ENCODE measurements at places on chromosomes 4 and X.

- no peak for DNase-seq
Observed at GRCh38 chr4:145847764-145848163, 90.9 kb downstream of the ZNF827 start.

DNA sequence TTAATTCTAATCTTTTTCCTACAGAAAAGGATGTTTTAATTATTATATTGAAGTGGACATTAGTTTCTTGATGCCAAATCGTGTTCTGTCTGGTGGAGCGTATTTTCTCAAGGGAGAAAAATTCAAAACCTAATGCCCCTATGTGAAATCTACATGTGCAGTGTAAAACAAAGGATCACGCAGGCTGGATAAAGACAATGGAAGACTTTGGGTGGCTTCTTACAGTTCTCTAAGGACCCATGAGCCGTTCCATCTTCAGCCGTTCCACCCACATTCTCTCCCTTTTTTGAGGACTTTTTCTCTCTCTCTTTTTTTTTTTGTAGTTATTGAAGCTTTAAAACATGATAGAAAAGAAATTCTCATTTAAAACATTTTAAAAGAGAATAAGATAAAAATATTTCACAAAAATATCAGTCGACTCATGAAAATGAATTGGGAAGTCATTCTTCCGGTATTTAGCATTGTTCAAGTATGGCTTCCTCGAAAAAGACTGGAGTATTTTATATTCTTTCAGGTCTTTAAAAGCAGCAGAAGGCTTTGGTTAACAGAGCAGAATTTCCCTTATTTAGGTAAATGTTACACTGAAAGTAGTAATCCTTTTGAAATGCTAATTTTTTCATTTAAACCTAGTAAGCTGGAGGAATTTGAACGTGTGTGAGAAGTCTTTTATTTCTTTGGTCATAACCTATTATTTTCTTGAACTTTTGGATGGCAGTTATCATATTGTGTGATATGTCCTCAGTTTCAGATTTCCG lies 11.0 kb downstream of the TENM3 start:
- DNase-seq, result no peak

- DNase-seq, result no peak
Observed at GRCh38 chr4:176380352-176381157, 60.8 kb downstream of the SPCS3 start.

DNA sequence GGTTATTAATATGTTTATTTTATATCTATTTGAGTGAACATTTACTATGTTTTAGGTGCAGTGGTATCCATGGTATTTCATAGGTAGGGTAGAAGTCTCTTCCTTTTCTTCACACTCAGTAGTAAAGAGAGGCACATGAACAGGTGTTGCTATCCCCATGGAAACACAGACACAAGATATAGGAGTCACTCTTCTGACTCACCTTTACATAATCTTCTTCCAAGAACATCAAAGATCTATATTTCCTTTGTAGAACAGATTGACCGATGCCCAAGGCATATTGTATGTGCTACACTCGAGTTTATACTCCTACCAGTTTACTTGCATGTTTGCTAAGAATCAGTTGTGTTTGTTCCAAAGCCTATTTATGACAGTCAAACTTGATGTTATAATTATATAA lies 1997.4 kb downstream of the C4orf33 start:
- DNase-seq, result no peak

DNA sequence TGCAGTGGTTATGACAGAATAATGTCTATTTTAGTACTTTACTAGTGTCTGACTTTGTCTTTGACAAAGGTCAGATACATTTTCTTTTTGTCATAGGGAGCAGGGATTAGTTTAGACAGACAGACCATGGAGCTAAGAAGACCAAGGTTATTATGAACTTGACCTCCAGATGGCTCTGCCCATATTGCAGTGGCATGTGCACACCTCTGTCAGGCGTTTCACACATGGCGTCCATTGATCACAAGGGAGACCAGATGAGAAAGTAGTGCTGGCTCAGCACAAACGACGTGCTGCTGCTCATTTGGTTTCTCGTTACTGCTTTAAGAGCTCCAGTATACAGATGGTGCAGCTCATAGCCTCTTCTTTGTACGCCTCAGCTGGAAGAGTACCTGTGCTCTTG lies 56.3 kb upstream of the HPSE start:
- no peak for DNase-seq

DNA sequence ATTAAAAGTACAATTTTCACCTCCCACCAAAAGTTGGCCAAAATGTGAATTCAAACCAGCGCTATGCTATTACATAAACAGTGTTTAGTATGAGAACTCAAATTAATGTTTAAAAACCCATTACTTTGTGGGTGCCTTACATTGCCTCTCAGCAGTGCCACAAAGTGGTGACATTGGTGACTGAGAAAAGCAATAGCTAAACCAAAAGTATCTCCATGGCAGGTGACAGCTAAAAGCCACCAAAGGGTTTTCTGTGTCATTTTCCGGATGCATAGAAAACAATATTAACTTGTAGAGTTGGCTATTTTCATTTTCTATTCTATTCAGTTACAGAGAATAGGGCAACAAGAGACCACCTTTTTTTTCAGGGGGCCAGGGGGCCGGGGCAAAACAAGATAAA lies 261.2 kb downstream of the MAPK10 start:
- no peak for DNase-seq

DNA sequence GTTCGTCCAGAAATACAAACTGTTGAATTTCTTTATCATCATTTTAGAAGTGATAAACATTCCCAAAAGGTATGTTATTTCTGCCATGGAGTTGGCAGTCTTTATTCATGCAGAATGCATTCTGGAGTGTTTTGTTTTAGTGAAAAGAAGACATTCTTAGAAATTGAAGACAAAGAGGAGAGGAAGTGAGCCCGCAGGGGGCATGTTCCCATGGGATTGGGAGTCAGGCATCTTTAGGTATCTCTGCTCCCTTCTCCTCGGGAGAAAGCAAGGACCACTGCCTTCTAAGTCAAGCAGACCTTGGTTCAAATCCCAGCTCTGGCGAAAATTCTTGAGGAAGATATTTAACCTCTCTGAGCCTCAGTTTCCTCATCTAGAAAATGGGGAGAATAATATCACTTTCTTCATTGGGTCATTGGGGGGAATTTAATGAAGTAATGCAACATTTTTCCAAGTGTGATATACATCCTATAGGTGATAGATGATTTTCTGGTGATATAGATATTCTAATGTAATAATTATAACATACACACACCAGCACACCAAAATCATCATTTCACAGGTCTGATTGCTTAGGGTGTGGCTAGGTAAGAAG lies 26.5 kb upstream of the CHRNA9 start:
- no peak for DNase-seq

GRCh38 chrX:38887222-38887621 lies 86.0 kb downstream of the MID1IP1 start:
- no peak for DNase-seq

DNA sequence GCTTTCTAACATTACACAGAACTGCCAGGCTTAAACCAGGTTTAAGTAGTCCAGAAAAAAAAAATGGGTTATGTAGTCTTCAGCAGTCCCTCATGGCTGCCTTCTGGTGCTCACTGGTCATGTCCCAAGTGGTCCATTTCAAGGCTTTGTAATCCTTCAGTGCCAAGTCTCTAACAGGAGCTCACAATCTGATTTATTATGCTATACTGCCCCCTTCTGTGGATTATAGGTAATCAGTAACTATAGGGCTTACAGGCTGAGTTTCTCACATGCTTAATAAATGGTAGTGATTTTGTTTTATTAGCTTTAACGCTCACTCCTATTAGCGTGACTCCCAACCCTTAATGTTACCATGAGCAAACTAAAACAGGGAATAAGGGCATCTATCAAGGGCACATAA lies 92.5 kb upstream of the EDA2R start:
- no peak for DNase-seq

- DNase-seq, result no peak
Observed at GRCh38 chrX:133590703-133591505, 175.6 kb upstream of the GPC4 start.

- DNase-seq, result no peak
Observed at GRCh38 chr4:25421816-25422525, 44.9 kb downstream of the ANAPC4 start.

DNA sequence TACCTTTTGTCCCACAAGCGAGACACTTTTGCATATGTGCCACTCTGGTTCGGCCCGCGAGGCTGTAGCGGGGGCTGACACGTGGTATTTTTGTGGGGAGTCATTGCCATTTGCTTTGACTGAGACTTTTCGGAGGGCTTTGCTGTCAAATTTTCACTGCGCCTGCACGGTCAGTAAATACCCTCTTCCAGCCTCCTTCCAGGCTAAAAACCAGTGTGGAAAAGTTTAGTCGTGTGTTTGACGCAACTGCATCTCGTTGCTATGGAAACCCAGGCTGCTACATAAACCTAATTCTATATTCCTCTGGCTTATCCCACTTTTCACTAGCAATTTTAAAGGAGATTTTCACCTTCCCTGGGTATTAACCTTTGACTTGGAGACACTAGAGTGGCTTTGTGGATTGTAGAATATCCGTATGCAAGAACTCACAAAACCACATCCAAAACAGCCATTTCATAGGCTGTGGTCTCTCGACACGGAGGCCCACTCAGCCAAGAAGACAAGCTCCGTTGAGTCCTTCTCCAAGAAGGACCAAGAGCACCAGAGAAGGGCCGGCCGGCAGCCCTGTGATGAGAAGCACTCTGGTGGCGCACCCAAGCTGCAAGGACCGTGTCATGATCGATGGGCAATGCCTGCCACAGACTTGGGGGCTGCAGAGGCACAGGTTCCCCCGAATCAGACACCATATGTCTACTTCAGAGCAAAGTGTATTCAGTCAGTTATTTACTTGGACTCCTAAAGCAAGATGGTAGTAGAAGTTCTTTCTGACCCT lies 38.4 kb upstream of the ENPP6 start:
- no peak for DNase-seq

DNA sequence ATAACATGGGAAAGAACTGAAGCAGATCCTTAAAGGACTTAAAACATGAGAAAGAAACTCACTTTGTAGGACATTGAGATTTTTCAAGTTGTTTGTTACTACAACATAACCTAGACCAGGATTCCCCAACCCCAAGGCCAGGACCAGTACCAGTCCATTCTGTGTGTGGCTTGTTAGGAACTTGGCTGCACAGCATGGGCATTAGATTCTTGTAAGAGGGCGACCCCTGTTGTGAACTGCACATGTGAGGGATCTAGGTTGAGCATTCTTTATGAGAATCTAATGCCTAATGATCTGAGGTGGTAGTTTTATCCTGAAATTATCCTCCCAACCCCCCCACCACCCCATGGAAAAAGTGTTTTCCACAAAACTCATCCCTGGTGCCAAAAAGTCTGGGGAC lies 566.1 kb downstream of the KCTD8 start:
- no peak for DNase-seq

DNA sequence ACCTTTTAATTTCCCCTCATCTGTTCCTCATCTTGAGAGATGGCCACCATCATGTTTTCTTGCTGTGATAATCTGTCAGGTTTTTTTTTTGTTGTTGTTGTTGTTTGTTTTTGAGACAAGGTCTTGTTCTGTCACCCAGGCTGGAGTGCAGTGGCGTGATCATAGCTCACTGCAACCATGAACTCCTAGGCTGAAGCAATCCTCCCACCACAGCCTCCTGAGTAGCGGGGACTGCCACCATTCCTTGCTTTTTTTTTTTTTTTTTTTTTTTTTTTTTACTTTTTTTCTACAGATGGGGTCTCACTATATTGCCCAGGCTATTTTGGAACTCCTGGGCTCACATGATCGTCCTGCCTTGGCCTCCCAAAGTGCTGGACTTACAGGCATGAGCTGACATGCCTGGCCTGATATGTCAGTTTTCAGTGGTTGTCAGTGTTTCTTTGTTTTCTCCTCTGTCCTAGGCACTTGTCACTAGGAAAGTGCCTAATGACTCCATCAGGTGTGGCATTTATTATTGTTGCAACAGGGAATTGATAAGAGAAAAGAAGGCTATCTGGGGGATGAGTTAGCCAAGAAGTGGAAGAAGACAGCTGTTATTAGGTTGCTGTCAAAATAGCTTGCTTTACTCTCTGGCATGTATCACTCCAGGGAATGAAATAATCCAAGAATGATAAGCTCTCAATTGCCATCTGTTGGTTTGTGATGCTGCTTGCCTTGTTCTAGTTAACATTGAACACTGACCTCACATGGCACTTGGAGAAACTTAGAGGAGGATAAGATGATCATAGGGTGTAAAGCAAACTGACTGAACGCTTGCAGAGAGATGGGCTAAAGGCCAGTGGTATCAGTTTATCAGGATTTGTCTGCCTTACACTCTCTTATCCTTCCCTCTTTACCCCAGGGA lies 41.7 kb downstream of the TMEM164 start:
- DNase-seq, result no peak

DNA sequence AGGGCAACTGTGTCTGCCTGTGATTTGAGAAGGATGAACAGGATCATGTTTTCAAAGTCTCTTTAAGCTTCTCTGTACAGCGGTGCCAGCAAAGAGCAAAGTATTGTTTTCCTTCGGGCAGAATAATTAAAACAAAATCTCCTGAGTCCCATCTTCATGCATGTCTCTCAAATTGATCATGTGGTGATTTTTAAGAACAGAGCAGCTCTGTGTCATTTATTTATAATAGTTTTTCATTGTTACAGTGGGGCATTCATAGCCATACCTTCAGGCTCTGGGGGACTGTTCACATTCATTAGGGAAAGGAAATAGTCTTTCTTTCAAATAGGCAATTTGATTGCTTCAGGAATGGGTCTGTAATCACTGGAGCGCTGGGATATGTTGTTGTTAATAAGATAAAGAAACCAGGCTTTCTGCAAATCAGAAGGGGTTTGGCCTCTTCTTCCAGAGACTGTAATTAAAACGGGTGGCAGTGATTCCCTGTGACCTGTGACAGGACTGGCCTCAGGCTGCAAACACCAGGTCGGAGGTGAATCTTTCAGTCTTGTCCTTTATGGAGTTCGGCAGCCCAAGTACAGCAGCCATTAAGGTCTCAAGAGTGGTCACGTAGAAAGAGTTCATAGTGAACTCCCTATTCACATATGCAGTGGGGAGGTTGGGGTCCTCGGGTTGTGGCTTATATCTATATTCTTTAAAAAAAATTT lies 29.3 kb upstream of the CBR4 start:
- DNase-seq, result no peak

DNA sequence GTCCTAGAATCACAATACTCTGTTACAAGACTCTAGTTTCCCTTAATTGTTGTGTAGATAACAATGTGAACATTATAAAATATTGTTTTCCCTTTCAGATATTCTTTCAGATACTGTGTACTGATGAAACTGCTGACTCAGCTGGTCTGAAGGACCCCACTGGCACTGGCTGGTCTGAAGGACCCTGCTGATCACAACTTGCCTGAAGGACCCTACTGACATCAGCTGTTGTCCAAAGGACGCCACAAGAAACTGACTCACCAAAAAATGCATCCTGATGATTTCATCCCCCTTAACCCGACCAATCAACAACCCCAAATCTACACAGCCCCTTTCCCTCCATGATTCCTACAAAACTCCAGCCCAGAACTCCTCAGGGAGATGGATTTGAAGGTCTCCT lies 258.8 kb upstream of the GNPDA2 start:
- no peak for DNase-seq

- no peak for DNase-seq
Observed at GRCh38 chr4:17762726-17763125, 18.7 kb downstream of the FAM184B start.

- DNase-seq, result no peak
Observed at GRCh38 chrX:124098089-124098488, 136.6 kb downstream of the STAG2 start.
